A549 treated with Mapracorat at 1 μM for 4 hours (cell line): ENCODE measurements at places on chromosomes 5 and 9. TPM values are rescaled to one million over a fixed set of nuclear protein-coding genes. Genes with fewer than 3 reads are reported as not detected.

Gene OR1J2
- total RNA-seq: not detected in 5 replicates

Gene SLC2A6
- total RNA-seq: 13.2 to 22.2 TPM (median 21.4 TPM) in 5 replicates

Gene ADCY2
- not detected in 5 replicates for total RNA-seq

Gene CRHBP
- 0.13 TPM in 1 of 5 replicates, not detected in the others for total RNA-seq

Gene LRRC70
- 0.12 to 0.31 TPM (median 0.30 TPM) in 3 of 5 replicates, not detected in the others for total RNA-seq

Gene PCDHGB4
- total RNA-seq: 0.55 to 1.0 TPM (median 0.97 TPM) in 5 replicates
